Thoracic aorta (tissue), 2 donors: ENCODE measurements at places on chromosomes 7 and 10. TPM values are rescaled to one million over a fixed set of nuclear protein-coding genes. Genes with fewer than 3 reads are reported as not detected.

DNA sequence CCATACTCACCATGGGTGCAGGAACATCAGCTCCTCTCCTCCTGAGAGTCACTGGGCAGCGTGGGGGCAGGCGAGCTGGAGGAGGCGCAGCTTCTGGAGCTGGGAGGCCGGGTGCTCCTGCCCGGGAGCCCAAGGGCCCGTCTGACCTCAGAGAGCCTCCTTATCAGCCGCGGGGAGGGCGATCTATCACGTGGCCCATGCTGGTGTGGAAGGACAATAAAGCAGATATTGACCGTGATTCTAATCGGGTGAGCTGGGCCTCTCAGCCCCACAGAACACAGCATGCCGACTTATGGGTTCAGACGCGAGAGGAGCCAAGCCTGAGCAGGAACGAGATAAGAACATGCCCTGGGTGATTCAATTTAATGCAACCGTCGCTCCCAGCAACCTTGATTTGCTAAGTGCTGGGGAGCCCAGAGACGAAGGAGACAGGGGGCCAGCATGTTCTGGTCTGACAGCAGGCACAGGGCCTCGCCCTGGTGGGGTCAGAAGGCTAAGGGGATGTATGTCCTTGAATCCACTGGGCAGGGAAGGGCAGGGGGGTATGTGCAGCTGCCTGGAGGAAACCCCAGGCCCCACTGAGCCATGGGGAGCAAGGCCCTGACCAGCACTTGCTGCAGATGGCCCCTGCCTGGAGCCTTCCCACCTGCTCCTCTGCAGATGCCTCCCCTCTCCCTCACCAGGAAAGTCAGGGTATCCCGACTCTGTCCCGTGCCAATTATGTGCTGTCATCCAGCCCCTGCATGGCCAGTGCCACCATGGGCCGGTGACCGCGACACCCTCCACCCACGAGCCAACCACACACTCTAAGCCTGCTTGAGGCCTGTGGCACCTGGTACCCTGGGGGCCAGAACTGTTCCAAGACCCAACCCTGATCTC, 95.3 kb upstream of the RET start:
- no peaks in the 10 kb centered on the region for H3K4me1 ChIP-seq
- H3K27ac ChIP-seq, result no peak overlapping the region
- no peaks in the 10 kb centered on the region for H3K36me3 ChIP-seq
- no peak for DNase-seq

GRCh38 chr7:138169441-138169851, 93.2 kb downstream of the AKR1D1 start:
- H3K36me3 ChIP-seq, result no peaks in the 10 kb centered on the region
- H3K27me3 ChIP-seq, result no peaks in the 10 kb centered on the region
- H3K4me3 ChIP-seq, result no peak overlapping the region
- no peaks in the 10 kb centered on the region for H3K4me1 ChIP-seq
- H3K27ac ChIP-seq, result no peak overlapping the region

The ZP3 gene
- 1.6 TPM for total RNA-seq

The GSTO2 gene
- 3.0 TPM for total RNA-seq

The KLLN gene
- total RNA-seq, result 0.14 TPM

The OR2A7 gene
- total RNA-seq, result 2.0 TPM

DNA sequence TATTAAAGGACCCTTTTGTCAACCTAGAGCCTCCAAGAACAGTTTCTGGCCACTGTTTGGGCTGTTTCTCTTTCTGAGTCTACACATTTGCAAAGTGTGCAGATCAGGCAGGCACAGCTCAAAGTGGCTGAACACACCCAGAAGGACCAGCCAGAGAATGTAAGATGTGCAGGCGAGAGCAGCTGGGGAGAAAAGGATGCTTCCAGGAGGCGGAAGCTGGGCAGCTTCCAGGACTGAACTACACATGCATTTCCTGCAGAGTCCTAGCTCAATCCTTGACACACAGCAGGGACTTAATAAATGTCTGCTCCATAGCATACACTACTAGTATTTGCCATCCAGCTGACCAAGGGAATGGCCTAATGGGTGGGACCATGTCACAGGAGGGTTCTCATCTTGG, 70.9 kb downstream of the CTBP2 start:
- no peaks in the 10 kb centered on the region for H3K27me3 ChIP-seq
- no peaks in the 10 kb centered on the region for H3K36me3 ChIP-seq
- H3K4me1 ChIP-seq, result peaks cover 64% of the 10 kb centered on the region
- no peak for DNase-seq
- no peak overlapping the region for H3K4me3 ChIP-seq
- no peak overlapping the region for H3K27ac ChIP-seq

The ACSM6 gene
- total RNA-seq, result not detected

- no peak for DNase-seq
- H3K36me3 ChIP-seq, result no peaks in the 10 kb centered on the region
- H3K27me3 ChIP-seq, result no peaks in the 10 kb centered on the region
- no peak within 1 kb of the TSS for H3K27ac ChIP-seq
- H3K4me3 ChIP-seq, result peak within 1 kb of the TSS; percentile 88
These were observed at the start of gene CREB5 for GRCh38 chr7:28411876-28412662. Gene CREB5, plus strand, starts transcription at chr7:28412518. Its CDS starts 397 bp downstream, at chr7:28412915.

The KCND2 gene
- 0.99 TPM for total RNA-seq

GRCh38 chr7:20870977-20871376, 84.3 kb upstream of the SP8 start:
- H3K27ac ChIP-seq, result no peak overlapping the region
- no peaks in the 10 kb centered on the region for H3K4me1 ChIP-seq
- no peaks in the 10 kb centered on the region for H3K27me3 ChIP-seq
- H3K36me3 ChIP-seq, result no peaks in the 10 kb centered on the region
- DNase-seq, result no peak

The UTF1 gene
- total RNA-seq, result not detected

- H3K27me3 ChIP-seq, result no peaks in the 10 kb centered on the region
- peaks cover 9% of the 10 kb centered on the region for H3K4me1 ChIP-seq
- H3K4me3 ChIP-seq, result peak overlapping the region; percentile 91
- DNase-seq, result no peak
- H3K36me3 ChIP-seq, result no peaks in the 10 kb centered on the region
- H3K27ac ChIP-seq, result peak overlapping the region; percentile 67
These were observed 452 bp downstream of the SEMA3C start for GRCh38 chr7:80918399-80918798.

- no peaks in the 10 kb centered on the region for H3K36me3 ChIP-seq
- H3K4me3 ChIP-seq, result no peak overlapping the region
- no peaks in the 10 kb centered on the region for H3K4me1 ChIP-seq
- H3K27ac ChIP-seq, result no peak overlapping the region
- no peaks in the 10 kb centered on the region for H3K27me3 ChIP-seq
These were observed 335.7 kb downstream of the SFMBT2 start for GRCh38 chr10:7075110-7075509.

GRCh38 chr10:71343392-71343773, 24.3 kb downstream of the SLC29A3 start:
- no peak for DNase-seq
- H3K36me3 ChIP-seq, result no peaks in the 10 kb centered on the region
- no peaks in the 10 kb centered on the region for H3K4me1 ChIP-seq
- no peak overlapping the region for H3K27ac ChIP-seq
- no peaks in the 10 kb centered on the region for H3K27me3 ChIP-seq
- no peak overlapping the region for H3K4me3 ChIP-seq

GRCh38 chr7:101238226-101239182, 902 bp upstream of the CLDN15 start:
- no peak overlapping the region for H3K27ac ChIP-seq
- peaks cover 6% of the 10 kb centered on the region for H3K4me1 ChIP-seq
- DNase-seq, result no peak
- no peaks in the 10 kb centered on the region for H3K27me3 ChIP-seq
- H3K36me3 ChIP-seq, result peaks cover 25% of the 10 kb centered on the region

The GNG11 gene
- 12.2 TPM for total RNA-seq

DNA sequence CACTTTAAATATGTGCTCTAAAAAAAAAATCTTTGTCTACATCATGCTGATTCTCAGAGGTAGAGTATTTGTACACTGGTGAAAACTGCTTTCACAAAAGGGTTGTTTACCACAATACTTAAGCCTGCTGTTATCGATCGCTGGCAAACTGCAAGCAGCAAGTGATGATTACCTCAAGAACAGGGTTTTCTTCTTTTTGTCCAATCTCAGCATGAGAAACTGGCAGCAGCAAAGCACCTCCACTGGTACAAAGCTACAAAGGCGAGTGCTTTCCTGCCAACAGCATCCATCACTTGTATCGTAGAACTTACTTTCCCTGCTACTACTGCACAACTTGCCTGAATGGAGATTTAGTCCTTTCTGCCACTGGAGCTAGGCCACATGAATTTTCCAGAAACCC, 276.5 kb downstream of the DGKB start:
- H3K4me1 ChIP-seq, result no peaks in the 10 kb centered on the region
- H3K36me3 ChIP-seq, result no peaks in the 10 kb centered on the region
- no peak overlapping the region for H3K4me3 ChIP-seq
- no peaks in the 10 kb centered on the region for H3K27me3 ChIP-seq
- no peak for DNase-seq

DNA sequence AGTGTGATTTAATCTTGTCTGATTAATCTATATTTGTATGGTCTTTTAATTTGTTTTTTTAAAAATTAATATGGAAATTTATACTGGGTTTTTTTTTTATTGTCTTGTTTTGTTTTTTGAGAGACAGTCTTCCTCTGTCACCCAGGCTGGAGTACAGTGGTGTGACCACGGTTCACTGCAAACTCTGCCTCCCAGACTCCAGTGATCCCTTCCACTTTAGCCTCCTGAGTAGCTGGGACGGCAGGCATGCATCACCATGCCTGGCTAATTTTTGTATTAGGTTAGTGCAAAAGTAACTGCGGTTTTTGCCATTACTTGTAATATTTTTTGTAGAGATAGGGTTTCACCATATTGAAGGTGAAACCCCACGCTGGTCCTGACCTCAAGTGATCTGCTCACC, 73.1 kb downstream of the TET1 start:
- no peaks in the 10 kb centered on the region for H3K36me3 ChIP-seq
- H3K27ac ChIP-seq, result no peak overlapping the region
- H3K4me1 ChIP-seq, result peaks cover 25% of the 10 kb centered on the region
- no peaks in the 10 kb centered on the region for H3K27me3 ChIP-seq
- no peak for DNase-seq

The COBL gene
- 1.4 TPM for total RNA-seq

DNA sequence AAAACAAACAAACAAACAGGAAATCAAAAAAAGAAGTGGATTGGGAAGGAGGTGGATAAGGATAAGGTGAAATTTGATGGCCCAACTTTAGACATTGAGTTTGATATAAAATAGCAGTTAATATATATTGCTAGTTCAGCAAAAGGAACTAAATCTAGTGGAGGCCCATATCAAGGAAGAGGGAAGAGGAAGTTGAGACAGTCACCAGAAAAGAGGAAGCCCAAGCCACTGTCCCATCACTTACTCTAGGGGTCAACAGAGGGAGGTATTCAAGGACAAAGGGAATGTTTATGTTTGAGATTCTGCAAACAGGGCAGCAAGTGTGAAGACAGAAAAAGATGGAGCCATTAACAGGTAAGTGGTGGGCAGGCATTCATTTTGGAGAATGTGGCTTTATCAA, 3.7 kb downstream of the LAMTOR4 start:
- H3K27me3 ChIP-seq, result no peaks in the 10 kb centered on the region
- H3K27ac ChIP-seq, result no peak overlapping the region
- peaks cover 20% of the 10 kb centered on the region for H3K4me1 ChIP-seq
- H3K36me3 ChIP-seq, result peaks cover 25% of the 10 kb centered on the region

GRCh38 chr10:25294032-25294926, 119.5 kb downstream of the GPR158 start:
- H3K36me3 ChIP-seq, result no peaks in the 10 kb centered on the region
- H3K27me3 ChIP-seq, result no peaks in the 10 kb centered on the region
- no peak overlapping the region for H3K4me3 ChIP-seq
- DNase-seq, result no peak
- H3K4me1 ChIP-seq, result no peaks in the 10 kb centered on the region
- H3K27ac ChIP-seq, result no peak overlapping the region

DNA sequence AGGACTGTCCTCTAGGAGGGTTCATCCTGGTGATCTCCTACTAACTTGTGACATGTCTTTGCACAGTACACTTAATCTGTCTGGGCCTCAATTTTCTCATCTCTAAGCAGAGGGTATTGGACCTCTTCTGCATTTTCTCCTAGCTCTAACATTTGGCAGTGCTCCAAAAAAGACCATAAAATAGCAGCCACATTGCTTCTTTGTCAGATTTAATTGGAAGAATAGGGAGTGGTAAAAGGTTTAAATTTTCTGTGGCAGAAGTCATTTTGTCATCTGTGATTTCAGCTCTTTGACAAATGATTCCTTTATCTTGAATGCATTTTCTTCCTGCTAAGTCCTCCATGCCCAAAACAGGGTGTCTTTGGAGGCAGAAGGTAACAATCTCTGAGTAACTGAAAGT, 289.9 kb upstream of the LRGUK start:
- H3K4me3 ChIP-seq, result no peak overlapping the region
- H3K27me3 ChIP-seq, result no peaks in the 10 kb centered on the region
- no peak overlapping the region for H3K27ac ChIP-seq
- no peaks in the 10 kb centered on the region for H3K4me1 ChIP-seq
- H3K36me3 ChIP-seq, result no peaks in the 10 kb centered on the region

DNA sequence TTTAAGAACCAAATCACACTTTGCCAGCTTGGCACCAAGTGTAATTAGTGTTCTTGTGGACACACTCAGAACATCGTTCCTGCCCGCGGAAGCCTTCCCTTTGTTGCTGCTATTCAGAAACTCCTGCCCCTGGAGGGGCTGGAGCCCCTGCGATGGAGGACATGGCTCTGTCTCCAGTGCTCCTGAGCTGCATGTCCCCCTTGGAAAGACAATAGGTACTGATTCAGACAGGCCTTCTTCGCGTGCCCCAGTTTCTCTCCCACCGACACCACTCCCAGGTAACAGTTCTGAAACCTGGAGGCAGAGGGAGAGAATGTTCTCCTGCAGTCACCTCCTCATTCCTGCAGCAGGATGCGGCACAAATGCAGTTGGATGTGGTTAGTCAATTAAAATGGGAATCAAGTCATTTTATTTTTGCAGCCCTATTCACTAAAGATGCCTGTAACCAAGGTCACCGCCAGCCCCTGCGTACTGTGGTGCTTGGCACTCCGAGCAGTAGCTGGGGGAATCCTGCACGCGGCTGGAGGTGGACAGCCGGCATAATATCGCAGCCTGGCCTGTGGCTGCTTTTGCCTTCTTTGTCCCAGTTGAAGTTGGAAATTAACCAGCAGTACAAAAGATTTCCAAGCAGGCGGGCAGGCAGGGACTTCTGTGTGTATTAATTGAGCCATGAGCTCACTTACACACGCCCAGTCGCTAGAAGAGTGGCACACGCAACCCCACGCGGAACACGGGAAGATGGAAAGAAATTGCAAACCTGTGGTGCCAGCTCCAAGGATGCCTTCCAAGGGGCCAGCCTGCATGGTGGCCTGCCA, 205.7 kb downstream of the EBF3 start:
- peaks cover 5% of the 10 kb centered on the region for H3K4me1 ChIP-seq
- H3K4me3 ChIP-seq, result no peak overlapping the region
- H3K27me3 ChIP-seq, result no peaks in the 10 kb centered on the region
- no peak overlapping the region for H3K27ac ChIP-seq

DNA sequence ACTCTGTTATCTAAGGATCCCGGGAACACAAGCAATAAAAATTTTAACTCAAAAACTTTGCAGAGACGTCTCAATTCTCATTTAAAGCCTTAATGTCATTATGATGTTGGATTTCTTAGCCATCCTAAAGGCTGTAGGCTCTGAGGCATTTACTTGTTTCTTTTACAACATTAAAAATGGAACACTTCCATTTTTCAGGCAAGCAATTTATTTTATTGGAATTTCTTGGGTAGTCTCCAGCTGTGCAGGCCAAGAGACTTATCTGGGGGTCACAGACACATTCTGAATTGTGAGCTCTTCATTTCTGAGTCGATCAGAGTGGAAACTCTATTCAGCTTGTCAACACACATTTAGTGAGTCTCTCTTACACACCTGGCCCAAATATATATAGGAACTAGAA, 48.0 kb upstream of the KIF5B start:
- no peak for DNase-seq
- no peaks in the 10 kb centered on the region for H3K36me3 ChIP-seq
- peak overlapping the region; percentile 26 for H3K27ac ChIP-seq
- peaks cover 19% of the 10 kb centered on the region for H3K4me1 ChIP-seq

The PTPRZ1 gene
- total RNA-seq, result 11.7 TPM

The CRPPA gene
- total RNA-seq, result 2.1 TPM
